ENCODE measurements at places on chromosomes 2 and 18. TPM values are rescaled to one million over a fixed set of nuclear protein-coding genes. Genes with fewer than 3 reads are reported as not detected.

HOXD8 gene
- total RNA-seq, result 14.4 TPM

NPHP1 gene
- 8.3 TPM for total RNA-seq

DNA sequence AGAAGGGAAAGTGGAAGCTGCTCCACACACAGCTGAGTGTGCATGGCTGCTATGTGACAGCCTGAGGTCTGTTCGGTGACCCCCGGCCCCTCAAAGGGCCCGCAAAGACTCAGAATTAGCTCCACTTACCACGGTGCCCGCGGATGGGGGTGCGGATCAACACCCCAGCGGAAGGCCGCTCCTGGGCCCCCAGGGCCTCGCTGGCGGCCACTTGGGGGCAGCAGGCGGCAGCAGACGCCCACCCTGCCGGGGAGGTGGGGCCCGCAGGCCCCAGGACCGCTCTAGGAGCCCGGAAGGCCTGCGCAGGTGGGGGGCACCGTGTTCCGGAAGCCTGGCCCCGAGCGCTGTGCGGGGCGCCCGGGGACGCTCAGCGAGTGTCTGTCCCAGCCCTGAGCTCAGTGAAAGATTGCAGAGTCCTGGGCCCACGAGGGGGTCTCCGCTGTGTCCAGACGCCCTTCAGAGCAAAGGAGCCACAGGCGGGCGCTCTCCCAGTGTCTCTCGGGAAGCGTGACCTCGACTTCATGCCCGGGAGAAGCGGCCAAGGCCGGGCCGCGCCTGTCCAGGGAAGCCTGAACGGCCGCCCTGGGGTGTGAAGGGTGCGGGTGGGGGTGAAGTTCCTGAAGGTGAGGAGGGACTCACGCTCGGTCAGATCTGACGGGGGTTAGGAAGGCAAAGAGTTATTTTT is 118.7 kb downstream of the VAPA start:
- no peak overlapping the region for H3K4me3 ChIP-seq
- H3K27ac ChIP-seq, result no peak overlapping the region
- no peaks in the 10 kb centered on the region for H3K4me1 ChIP-seq
- peak; percentile 81 for DNase-seq
- no peaks in the 10 kb centered on the region for H3K36me3 ChIP-seq

DNA sequence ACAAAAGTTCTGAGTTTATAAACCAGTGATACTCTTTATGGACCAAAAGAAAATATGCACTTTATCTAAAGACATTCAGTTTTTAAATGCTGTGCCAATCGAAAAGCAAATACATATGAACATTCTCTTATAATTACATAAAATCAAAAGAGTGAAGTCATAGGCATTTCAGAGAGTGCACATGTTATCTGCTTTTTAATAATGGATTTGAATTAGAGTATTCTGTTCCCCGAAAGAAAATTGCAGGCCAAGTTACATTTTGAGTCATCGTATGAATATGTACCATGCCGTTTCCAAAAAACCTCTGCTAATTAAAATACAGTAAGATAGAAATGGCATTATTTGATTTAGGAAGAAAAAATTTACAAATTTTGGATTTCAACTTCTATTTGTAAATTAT is 565.7 kb downstream of the ZEB2 start:
- no peak for DNase-seq
- H3K36me3 ChIP-seq, result no peaks in the 10 kb centered on the region
- no peaks in the 10 kb centered on the region for H3K27me3 ChIP-seq
- no peak overlapping the region for H3K27ac ChIP-seq
- no peak overlapping the region for H3K4me3 ChIP-seq

ROCK2 gene
- 97.9 TPM for total RNA-seq

CENPA gene
- 0.23 TPM for total RNA-seq

MRO gene
- 1.7 TPM for total RNA-seq

DNA sequence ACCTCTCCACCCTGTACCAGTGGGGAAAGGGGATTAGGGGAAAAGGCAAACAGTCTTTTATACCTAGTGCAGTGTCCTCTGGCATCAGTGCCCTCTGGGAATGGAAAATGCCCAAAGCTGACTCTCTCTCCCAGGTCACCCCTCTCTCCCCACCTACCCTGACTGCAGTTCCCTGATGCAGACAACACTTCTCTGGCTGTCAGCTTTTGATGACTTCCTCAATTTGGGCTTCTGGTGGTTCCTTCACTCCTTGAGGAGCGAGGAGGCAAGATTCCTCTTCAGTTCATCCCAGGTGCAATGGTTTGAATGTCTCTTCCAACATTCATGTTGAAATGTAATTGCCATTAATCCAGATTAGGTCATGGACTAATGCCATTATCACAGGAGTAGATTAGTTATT is 19.7 kb upstream of the PPM1B start:
- no peaks in the 10 kb centered on the region for H3K27me3 ChIP-seq
- H3K4me1 ChIP-seq, result no peaks in the 10 kb centered on the region
- H3K27ac ChIP-seq, result no peak overlapping the region
- no peaks in the 10 kb centered on the region for H3K36me3 ChIP-seq
- no peak for DNase-seq

CDH2 gene
- total RNA-seq, result 10.1 TPM

- H3K36me3 ChIP-seq, result no peaks in the 10 kb centered on the region
- no peak overlapping the region for H3K27ac ChIP-seq
- no peak overlapping the region for H3K4me3 ChIP-seq
- no peaks in the 10 kb centered on the region for H3K4me1 ChIP-seq
- H3K27me3 ChIP-seq, result no peaks in the 10 kb centered on the region
Measured at GRCh38 chr18:23703057-23703986, 14.1 kb downstream of the LAMA3 start.

PID1 gene
- total RNA-seq, result 44.8 TPM

GRCh38 chr2:230924470-230925341 is at the start of gene GPR55:
Gene GPR55, minus strand, starts transcription at chr2:230925242. Its CDS starts 14,280 bp downstream, at chr2:230910962.
- no peaks in the 10 kb centered on the region for H3K36me3 ChIP-seq
- no peak within 1 kb of the TSS for H3K27ac ChIP-seq
- no peak within 1 kb of the TSS for H3K4me3 ChIP-seq

- H3K27me3 ChIP-seq, result no peaks in the 10 kb centered on the region
- H3K27ac ChIP-seq, result peak overlapping the region; percentile 57
- DNase-seq, result no peak
- H3K36me3 ChIP-seq, result no peaks in the 10 kb centered on the region
- no peaks in the 10 kb centered on the region for H3K4me1 ChIP-seq
Measured at GRCh38 chr2:19360266-19360965, 2.0 kb upstream of the OSR1 start.

RBKS gene
- 4.7 TPM for total RNA-seq

All from aorta (tissue), 5 donors.